ENCODE measurements at places on chromosomes 1 and 21.

DNA sequence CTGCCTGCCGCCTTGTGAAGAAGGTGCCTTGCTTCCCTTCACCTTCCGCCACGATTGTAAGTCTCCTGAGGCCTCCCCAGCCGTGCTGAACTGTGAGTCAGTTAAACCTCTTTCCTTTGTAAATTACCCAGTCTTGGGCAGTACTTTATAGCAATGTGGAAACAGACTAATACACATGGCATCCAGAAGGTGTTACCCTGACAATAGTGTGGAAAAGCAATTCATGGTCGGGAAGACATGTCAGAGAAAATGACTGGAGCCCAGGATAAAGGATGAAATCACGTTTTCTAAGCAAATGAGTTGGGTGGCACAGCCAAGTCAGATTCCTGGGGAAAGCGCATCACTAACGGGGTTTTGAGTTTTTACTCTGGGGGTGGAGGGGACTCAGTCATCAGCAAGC lies 76.4 kb downstream of the HLCS start:
- DNase-seq = no peak

GRCh38 chr1:36594023-36594422 lies 111.3 kb upstream of the CSF3R start:
- peak; percentile 49 for DNase-seq

DNA sequence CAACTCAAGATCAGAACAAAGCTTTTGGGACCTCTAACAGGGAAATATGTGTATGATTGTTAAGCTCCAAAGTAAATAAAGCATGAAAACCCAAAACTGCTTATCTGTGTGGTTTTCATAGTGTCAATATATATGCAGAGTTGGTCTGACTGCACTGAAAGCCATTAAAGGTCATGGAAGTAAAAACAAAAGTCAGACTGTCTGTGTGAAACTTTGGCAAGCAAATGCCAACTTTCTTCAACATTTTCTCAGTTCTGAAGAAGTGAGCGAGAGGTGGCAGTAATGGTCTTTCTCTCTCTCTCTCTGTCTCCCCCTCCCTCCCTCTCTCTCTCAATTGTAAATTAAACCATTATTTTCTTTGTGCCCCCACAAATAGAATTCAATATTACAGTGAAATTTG lies 100.1 kb upstream of the S1PR1 start:
- DNase-seq = no peak

DNA sequence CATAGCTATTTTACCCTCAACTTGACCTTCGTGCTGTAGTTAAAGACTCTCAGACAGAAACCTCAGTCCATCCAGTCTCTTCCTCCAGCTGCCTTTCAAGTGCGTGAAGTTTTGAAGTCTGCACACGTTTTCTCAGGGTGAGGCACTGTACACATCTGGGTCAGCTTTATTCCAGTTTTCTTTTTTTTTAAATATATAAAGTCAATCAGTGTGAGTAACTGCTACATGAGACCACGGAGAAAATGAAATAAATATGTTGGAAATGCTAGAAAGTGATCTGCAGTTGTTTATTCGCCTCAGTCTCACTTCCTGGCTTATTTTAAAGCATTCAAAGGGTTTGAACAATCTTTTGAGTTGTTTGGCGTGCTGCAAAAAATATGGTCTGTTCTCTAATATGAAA lies 135.7 kb downstream of the ROR1 start:
- no peak for DNase-seq

GRCh38 chr1:121414905-121415304 lies 230.1 kb downstream of the SRGAP2C start:
- no peak for DNase-seq
